Cardiac fibroblast (primary cell): ENCODE measurements at places on chromosomes 16 and 17.

DNA sequence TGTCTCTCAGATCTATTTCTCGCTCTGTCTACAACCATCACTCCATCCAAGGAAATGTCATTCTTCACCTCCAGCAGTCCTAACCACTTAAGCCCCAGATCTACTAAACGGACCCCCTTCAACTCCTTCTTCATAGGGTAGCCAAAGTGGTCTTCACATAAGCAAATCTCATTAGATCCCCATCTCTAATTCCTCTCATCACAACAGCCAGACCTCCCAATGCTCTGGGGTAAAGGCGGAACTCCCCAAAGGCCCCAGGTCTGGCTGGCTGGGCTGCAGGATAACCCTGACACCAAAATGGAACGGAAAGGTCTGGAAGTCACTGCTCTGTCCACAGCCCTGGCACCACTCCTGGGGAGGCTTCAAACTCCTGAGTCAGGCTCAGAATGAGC is 11.1 kb downstream of the ST3GAL2 start:
- DNase-seq, result no peak

- no peak for DNase-seq
Observed at GRCh38 chr16:11521055-11521454, 65.7 kb downstream of the LITAF start.

- DNase-seq, result no peak
Observed at GRCh38 chr16:16172991-16173390, 50.3 kb downstream of the ABCC6 start.

GRCh38 chr16:86354641-86355513 is 155.4 kb upstream of the FOXF1 start:
- DNase-seq, result peak; percentile 66

- no peak for DNase-seq
Observed at GRCh38 chr16:11099672-11100205, 155.4 kb downstream of the CLEC16A start.

DNA sequence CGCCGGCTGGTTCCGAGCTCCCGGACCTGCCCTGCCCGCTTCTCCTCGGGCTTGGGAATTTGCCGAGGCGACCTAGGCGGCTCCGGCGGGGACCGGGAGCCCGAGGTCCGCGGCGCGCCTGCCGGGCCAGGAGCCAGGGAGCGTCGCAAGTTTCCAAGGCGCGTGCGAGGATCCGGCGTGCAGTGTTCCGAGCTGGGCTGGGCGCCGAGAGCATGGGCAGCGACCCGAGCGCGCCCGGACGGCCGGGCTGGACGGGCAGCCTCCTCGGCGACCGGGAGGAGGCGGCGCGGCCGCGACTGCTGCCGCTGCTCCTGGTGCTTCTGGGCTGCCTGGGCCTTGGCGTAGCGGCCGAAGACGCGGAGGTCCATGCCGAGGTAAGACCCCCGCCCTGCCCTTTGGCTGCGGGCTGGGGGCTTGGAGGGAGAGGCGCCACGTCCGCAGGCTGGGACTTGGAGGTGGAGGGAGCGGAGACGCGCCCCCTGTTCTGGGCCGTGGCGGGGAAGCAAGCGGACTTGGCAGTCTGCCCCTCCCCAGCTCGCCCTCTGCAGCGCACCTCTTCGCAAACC is 668 bp downstream of the MMP15 start:
- DNase-seq, result peak; percentile 56
